ENCODE measurements at places on chromosomes 7 and 10. TPM values are rescaled to one million over a fixed set of nuclear protein-coding genes. Genes with fewer than 3 reads are reported as not detected.
A peak's percentile ranks its signal among the peaks of the same experiment; 100 is the strongest.

PON3 gene
- not detected for total RNA-seq

CCT6A gene
- 149 TPM for total RNA-seq

AKR1D1 gene
- total RNA-seq = not detected

PILRA gene
- total RNA-seq = 2.3 TPM

RAMP3 gene
- total RNA-seq = not detected

PRSS1 gene
- total RNA-seq = not detected

TET1 gene
- 2.2 TPM for total RNA-seq

NRG3 gene
- not detected for total RNA-seq

SERPINE1 gene
- not detected for total RNA-seq

ADAMTS14 gene
- total RNA-seq = not detected

MRLN gene
- not detected for total RNA-seq

PON1 gene
- not detected for total RNA-seq

SEMA3A gene
- total RNA-seq = not detected

ICA1 gene
- not detected for total RNA-seq

DNA sequence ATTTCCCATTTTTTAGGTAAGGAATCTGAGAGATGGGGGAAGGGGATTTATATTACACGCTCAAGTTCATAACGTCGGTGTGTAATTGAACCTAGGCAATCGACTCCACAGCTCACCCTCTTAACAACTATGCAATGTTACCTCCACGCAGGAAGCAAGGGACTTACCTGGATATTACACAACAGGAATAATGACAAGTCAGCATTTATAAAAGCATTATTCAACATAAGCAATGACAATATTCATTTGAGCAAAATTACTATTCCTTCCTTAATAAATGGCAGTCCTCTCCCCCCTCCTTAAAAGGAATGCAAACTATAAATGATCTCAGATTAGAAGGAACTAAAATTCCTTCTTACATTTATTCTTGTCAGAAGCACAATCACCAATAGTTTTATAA lies 104.0 kb downstream of the PCLO start:
- DNase-seq = no peak

DNA sequence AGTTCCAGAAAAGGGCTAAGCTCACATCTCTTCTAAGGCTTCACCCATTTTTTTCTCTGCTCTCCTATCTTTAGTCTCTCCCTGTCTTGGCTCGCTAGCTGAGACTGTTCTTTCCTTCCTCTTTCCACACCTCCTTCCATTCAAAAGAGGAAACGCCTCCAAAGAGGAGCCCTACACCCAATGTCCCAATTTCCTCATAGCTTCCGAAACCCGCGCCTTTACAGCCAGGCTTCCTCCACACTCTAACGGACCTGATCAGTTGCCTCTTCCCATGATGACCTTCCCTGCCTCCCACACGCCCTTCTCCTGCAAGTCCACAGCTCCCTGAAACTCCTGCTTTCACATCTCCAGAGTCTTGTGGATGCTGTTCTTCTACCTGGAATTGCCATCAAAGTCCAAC lies 71.7 kb downstream of the COBL start:
- DNase-seq = no peak

- DNase-seq = no peak
Measured at GRCh38 chr7:88233828-88234227, 14.0 kb upstream of the SRI start.

DNA sequence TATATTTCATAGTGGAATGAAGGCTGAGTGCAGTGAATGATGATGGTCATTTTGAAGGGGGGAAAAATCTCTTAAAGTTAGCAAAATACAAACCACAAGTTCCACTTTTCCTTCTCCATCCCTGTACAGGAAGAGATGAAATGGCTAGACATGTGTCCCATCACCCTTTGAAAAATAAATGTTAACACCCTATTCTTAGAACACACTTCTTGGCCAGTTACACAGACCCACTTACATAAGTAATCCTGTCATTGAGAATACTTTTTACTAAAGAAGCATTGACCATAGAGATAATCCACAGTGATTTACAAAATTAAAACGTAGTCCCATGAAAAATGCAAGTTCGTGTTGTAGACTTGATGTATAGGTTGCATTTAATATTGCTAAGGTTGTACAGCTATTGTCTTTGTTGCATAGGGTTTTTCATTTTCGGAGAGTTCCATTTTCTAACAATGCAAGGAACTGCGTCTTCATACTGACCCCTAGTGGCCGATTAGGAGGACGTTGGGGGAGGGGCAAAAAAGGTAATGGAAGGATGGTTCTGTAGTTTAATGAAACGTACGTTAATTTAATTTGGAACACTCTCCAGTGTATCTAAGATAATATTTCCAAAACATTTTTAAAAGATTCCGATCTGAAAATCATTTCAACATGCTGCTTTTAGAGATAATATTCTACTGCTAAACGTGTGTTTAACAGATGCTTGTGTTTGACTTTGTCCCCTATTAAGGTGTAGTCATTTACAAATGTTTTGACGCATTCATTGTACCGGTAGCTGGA lies 60.9 kb downstream of the ARMC3 start:
- peak; percentile 87 for DNase-seq

DNA sequence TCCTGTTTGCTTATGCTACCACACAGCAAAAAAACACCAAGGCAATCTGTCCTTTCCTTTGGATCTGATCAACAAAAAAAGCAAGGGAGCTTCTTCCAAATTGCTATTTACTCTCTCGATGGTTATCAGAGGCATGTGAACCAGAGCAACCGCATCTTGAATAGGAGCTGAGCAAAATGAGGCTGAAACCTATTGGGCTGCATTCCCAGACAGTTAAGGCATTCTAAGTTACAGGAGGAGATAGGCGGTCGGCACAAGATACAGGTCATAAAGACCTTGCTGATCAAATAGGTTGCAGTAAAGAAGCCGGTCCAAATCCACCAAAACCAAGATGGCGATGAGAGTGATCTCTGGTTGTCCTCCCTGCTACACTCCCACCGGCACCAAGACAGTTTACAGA lies 76.8 kb upstream of the FRMD4A start:
- no peak for DNase-seq

- DNase-seq = no peak
Measured at GRCh38 chr10:18866852-18867251, 181.7 kb upstream of the MALRD1 start.

- no peak for DNase-seq
Measured at GRCh38 chr10:260819-261429, 125.7 kb downstream of the ZMYND11 start.

GRCh38 chr7:116732788-116733694 lies 61.0 kb downstream of the MET start:
- peak; percentile 83 for DNase-seq

- no peak for DNase-seq
Measured at GRCh38 chr10:26336979-26337378, 101.2 kb upstream of the APBB1IP start.

- no peak for DNase-seq
Measured at GRCh38 chr7:123502201-123502600, 32.2 kb downstream of the IQUB start.

DNA sequence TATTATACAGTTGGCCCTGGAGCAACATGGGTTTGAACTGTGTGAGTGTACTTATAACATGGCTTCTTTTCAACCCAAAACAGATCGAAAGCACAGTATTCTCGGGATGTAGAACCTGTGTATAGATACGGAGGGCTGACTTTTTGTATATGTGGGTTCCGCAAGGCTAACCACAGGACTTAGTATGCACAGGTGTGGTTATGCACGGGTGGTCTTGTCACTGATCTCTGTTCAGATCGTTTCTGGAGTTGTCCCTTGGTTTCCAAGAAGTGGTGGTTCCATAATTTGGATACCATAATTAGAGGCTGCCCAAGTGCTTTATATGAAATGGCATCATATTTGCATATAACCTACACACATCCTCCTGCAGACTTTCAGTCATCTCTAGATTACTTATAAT lies 10.9 kb upstream of the BHLHA15 start:
- peak; percentile 89 for DNase-seq

DNA sequence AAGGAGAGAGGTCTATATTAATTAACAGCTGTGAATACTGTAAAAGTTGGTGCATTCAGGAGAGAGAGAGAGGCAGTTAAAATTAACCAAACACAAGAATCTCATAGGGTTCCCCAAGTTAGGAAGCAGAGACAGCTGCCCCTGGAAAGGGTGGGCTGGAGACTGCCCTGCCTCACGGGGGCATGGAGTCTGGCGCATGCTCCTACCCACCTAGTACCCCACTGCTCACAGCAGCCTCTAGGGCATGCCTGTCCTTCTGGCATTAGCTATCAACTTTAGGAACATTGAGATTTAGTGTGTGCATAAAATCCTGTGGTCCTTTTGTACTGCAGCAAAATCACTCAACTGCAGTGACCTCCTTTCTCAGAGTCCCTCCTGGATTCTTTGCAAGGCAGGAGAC lies 710.1 kb downstream of the SORCS3 start:
- no peak for DNase-seq

- no peak for DNase-seq
Measured at GRCh38 chr7:130409067-130409711, 28.9 kb downstream of the CPA1 start.

DNA sequence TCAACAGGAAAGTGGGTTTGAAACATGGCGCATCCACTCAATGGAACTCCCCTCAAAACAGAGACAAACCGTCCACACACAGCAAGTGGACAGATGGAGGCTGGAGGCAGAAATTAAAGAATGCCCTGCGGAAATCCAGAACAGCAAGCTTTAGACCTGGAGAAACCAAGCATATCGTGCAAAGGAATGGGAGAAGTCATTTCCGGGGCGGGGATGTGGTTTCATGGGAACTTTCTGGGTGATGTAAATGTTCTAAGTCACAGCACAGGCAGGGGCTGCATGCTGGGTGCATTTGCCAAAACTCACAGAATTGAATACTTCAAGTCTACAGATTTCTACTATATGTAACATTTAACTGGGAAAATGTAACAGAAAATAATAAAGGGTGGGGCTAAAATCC lies 213.0 kb downstream of the PTPRN2 start:
- no peak for DNase-seq

DNA sequence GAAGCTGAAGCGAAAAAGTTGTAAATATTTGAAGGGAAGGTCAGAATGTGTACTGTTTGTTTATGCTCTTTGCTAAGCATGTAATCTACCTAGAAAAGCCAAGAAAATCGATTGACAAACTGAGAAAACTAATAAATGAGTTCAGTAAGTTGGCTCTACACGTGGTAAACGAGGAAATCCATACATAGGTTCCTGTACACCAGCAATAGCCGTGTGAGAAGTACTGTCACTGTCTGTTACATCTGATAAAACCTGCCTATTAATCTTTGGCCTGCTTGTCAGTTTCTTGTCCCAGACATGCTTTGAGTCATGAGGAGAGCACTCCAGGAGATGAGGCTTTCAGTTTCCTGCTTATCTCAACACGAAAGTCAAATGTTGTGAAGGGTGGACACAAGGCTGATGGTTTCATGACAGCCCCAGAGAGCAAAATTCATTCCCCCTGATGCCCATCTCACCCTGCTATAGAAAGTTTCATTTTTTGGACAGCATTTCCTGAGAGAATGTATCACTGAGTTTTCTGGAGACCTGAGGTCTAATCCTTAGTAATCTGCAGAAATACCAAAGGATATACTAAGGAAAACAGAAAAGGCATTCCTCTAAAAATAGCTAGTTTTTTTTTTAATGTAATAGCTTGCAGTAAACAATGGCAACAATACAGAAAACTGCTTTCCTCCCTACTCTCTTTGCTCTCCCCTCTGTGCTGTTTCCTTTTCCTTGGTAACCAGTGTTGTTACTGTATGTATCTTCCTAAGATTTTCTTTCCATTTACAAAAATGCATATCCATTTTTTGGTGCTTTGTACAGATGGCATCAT lies 18.8 kb downstream of the BMPR1A start:
- DNase-seq = no peak

Measured in Karpas-422 (cell line).